ENCODE measurements at places on chromosomes 12 and 14. TPM values are rescaled to one million over a fixed set of nuclear protein-coding genes. Genes with fewer than 3 reads are reported as not detected.

Gene REM2
- 1.9 TPM for total RNA-seq

Gene NEUROD4
- total RNA-seq = not detected

DNA sequence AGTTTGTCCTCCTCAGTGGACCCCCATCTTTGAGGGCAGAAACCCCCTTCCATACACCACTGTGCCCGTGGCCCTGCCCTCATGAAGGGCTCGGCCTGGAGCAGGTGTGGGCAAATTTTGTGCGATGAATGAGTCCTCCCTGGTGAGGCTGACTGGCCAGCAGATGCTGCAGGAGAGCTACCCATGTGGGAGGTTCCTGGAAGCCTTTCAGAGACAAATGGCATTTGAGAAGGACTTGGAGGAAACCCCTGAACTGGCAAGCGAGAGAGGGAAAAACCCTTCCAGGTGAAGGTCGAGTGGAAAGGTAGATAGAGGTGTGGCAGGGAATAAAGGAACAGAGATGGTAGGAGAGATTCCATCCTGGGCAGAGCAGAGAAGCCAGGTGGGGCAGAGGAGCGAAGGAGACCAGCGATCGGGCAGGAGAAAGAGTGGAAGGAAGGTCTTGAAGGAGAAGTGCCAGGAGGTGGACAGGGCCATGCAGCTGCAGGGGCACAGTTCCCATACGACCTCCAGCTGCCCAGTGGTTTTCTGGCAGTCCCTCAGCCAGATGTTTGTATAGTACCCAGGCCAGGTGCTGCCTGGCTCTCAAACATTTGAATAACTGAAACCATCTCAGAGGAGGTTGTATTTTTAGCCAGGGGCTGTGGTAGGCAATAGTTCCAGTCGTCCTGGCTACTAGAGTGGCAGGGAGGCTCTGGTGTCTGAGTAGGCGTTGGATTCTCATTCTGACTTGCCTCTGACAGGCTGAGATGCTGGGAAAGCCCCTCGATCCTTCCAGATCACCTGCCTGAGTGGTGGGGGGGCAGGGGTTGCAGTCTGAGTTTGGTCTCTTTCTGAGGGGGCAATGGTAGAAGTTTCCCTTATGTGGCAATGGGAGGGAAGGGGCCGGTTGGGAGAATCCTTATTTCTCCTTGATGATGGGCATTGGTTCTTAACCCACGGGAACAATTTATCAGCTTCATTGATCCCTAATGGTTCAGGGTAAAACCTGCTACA is 40.1 kb downstream of the FBXL14 start:
- DNase-seq = no peak

DNA sequence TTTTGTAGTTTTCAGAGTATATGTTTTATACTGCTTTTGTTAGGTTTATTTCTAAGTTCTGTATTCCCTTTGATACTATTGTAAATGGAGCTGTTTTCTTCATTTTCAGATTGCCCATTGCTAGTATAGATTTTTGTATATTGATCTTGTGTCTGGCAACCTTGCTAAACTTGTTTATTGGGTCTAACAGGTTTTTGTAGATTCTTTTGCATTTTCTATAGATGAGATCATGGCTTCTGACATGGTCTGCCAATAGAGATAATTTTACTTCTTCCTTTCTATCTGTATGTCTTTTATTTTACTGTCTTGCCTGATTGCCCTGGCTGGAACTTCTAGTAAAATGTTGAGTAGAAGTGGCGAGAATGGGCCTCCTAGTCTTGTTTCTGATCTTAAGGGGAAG is 40.3 kb downstream of the ANKRD9 start:
- DNase-seq = no peak

DNA sequence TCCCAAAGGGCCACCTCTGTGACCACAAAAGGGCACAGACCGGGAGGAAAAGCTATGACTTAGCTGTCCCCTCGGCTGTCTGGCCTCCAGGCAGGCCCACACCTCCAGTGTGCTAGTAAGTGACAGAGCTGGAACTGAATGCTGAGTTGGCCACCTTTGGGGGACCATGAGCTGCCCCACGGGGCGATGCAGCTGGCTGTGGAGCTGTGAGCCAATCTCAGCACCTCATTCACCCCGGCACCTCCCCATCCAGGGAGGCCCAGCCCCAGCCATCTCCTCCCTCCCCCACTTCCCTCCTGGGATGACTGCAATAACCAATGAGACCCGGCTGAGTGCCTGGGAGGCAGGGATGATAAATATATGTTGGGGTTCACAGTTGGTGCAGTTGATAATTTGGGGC is 12.2 kb upstream of the TESC start:
- no peak for DNase-seq

DNA sequence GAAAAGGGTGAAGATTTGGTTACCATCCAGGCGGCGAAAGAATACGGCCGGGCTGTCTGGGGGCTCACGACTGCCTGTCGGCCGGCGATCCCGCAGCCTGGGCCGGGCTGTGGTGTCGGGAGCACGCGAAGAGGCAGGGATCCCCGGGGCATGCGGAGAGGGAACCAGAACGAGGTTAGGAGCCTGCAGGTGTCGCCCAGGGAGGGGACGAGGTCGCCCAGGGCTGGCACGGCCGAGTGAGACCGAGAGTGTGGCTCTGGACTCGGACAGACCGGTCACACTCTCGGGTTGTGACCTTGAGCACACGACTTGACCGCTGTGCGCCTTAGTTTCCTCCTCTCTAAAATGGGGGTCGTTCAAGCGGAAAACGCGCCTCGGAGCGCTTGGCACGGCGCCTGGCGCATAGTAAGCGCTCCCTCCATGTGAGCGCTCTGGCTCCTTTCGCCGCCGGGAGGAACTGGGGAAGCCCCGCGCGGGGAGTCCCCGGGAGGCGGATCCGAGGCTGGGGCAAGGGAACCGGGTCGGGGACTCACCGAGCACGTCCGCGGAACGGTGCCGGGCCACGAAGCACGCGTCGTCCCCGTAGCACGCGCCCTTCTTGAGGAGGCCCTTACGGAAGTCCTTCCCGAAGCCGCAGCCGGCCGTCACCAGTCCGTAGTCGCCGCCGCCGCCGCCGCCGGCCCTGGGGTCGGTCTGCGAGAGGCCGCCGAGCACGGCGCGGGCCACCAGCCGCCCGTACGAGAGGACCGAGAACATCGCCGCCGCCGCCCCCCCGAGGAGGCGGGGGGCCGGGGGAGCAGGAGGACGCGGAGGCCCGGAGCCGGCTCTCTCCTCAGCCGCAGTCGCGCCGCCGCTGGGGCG is 612 bp downstream of the PPTC7 start:
- peak; percentile 79 for DNase-seq

DNA sequence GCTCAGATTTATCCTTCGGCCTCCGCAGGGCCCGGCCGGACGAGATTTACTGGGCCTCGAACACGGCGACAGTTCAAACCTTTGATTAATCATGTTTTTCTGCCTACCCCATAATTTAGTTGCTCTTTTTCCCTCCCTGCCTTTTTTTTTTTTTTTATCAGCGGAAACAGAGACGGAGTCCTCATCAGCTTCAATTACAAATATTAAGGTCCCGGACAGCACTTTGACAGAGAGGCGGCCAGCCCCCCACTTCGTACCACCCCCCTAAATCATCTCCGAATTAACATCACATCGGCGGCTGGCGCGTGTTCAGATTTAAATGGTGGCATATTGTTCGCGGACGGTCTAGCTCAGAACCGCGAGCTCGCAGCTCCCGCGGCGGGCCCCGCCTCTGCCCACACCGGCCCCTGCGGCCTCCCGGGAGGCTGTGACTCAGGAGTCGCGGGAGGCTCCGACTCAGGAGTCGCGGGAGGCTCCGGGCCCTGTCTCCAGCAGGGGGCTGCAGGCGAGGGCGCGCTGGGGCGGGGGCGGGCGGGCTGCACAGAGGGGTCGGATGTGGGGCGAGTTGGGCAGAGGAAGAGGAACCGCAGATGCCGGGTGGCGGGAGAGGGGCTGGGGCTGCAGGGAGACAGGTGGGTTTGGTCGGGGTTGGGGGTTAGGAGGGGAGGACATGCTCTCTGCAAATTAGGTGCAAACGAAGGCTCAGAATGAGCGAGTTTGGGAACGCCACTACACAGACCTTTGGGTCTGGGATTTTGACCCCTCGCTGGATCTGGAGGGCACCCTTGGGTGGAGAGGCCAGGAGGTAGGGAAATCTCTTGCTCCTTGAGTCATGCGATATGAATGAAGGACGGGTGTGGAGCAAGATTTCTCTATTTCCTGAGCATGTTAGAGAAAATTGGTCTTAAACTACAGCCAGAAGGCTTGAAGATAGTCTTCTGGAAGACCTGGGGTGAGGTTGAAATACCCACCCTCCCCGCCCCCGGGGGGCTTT is 19.6 kb upstream of the ATP5MC2 start:
- no peak for DNase-seq

Gene LTBP2
- 383 TPM for total RNA-seq

Gene ACSM4
- not detected for total RNA-seq

DNA sequence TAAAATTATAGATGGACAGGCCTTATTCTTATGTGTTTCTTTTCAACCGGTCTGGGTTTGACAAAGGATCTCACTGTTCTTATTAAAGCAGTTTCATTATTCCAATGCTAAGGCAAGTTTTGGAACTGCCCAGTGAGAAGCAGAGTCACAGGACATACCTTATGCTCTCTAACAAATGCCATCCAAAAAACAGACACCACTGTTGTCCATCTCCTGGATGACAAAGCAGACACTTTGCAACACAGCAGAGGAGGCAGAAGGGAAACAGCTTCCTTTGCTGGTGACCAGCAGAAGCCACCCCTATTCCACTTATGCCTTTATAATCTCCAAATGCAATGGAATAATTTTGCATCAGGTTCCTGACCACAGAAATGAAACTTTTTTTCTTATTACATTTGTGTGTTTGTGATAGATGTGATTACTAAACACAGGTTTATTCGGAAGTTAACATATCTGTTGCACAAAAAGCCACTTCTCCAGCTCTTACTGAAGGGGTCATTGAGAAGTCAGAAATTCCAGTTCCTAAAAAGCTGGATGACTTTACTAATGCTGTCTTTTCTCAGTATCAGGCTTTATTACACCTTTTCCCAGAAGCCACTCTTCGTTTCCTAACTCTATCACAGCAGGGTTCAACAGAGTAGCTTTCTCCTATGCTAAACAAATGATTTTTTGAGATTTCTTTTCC is 115.6 kb downstream of the BTG1 start:
- DNase-seq = no peak

- no peak for DNase-seq
These were observed 5.0 kb upstream of the EPS8 start for GRCh38 chr12:15794196-15794595.

Gene PRR4
- total RNA-seq = not detected

DNA sequence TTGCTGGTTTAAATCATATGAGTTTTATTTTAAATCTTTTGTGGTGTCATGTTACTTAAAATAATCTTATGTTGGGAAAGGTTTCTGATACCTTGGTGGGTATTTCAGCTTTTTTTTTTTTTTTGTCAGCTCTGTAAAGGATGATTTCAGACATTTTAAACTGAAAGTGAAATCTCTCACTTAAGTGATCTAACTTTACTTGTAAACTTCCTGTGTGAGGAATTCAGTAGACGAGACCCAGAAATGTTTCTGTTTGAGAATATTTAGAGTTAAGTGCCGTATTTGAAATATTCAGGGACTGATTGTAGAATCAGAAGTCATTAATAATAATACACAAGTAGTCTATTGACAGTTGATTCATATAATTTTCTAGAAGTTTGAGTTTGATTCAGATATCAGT is 37.8 kb downstream of the PROX2 start:
- no peak for DNase-seq

DNA sequence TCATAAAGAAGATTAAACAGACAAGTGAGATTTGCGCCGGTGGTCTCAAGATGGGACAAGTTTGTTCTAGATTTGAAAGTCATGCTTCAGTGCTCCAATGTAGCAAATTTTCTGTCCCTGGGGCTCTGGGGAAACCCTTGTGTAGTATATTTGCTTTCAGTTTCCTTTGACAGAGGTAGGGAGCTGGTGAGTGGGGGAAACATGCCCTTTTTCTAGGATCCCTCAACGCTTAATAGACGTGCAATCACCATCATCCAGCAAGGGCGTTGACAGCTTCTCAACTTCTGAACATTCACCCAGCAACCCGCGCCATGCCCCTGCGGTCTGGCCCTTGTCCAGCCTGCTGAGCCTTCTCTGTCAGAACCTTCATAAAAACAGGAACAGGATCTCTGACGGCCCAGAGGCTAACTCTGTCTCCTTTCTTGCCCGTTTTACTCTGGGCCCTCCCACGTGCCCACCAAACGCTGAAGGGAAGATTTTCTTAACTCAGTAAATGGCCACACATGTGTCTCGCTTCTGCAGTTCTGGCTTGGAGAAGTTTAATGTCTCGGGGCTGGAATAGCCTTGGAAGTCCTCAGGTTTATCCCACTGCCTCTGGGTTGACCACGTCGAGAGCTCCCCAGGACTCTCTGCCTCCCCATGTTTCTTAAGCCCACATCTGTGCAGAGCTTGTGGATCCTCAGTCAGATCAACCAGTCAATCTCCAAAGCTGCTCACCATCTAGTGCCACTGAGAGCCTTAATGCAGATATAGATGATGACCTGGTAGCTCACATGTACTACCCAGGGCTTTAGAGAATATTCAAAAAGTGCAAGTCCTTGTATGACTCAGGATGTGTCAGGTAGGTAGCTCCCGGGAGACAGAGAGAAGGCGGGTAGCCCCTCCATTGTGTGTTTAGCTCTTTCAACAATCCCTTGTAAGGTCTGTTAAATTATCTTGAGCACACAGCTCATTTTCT is 58.1 kb upstream of the CCND2 start:
- DNase-seq = peak; percentile 61

Gene C3AR1
- 2.0 TPM for total RNA-seq

Gene PITPNM2
- 8.4 TPM for total RNA-seq

Gene ABHD12B
- not detected for total RNA-seq

Gene HIGD1C
- not detected for total RNA-seq

Gene OVCH1
- 2.6 TPM for total RNA-seq

DNA sequence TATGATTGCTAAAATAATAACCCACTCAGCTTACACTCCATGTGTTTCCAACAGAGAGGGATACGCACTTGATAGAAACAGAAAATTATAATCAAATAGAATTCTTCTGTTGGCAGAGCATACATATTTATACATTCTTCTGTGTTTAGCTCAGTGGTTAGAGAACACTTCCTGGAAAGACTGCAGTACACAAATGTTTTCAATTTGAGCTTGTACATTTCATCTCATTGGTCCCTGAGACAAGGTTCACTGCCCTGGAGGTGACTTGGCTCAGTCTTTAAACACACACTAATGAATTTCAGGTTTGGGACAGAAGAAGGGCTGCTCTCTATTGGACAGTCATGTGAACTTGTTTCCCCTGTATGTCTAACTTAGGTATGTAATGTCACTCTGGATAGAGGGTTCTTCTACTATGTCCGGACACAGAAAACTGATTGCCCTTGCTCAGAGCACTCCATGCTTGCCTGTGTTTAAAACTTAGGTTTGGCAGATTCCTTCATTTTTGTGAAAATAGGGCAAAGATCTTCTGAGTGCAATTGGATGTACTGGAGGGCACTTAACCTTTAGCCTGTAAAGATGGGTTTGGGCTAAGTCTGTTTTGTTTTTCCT is 22.9 kb downstream of the PROX2 start:
- DNase-seq = no peak

Data from ascending aorta (tissue), 2 donors.